SIG-M5 (cell line): ENCODE measurements at places on chromosomes 3 and 15.

- no peak for DNase-seq
Measured at GRCh38 chr3:21294768-21295167, 456.2 kb downstream of the ZNF385D start.

DNA sequence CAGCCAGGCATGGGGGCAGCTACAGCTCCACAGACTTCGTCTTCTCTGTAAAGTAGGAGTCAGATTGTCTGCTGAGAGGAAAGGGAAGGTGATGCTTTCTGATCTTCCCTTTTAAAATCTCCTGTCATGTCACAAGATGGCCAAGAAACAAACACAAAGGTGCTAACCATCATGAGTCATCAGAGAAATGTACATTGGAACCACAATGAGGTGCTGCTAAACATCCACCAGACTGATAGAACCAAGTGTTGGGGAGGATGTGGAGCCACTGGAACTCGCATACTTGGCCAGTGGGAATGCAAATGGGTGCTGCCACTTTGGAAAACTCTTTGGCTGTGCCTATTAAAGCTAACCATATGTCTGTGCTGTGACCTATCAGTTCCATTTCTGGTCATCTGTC is 268.8 kb downstream of the SLCO3A1 start:
- DNase-seq: no peak

- no peak for DNase-seq
Measured at GRCh38 chr15:35618260-35619188, 72.6 kb upstream of the DPH6 start.

GRCh38 chr3:108092501-108092900 is 1.7 kb upstream of the CD47 start:
- no peak for DNase-seq

DNA sequence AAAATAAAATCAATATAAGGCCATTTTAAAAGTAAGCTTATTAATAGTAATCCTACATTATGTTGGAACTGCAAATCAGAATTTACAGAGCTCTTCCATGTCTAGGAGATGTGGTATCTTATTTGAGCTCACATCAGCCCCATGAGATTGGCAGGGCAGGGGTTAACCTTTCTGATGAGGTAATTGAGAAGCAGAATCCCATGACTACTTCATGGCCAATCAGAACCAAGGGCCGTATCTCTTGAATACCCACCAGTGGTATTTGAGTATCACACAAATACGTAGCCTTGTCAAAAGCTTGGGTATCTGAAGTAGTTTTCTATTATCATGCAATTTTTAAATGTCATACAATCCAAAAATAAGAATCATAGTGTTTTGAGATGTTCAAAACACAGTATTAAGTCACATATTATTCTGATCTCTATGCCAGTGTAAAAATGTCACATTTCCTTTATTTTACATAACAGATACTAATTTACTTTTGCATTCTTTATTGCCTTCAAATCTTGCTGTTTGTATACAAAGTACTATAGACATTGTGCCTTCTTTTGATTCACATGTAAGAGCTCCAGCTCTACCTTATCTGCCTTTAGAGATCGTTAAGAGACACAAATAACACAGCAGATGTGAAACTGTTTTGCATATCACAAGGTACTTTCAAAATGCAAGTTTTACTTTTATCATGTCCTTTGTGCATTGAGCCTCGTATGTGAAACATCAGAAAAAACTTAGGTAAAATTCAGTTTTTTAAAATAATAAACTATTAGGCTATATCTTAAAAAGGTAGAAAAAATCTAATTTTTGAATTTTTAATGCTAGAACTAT is 251.7 kb upstream of the GOLGA6L4 start:
- no peak for DNase-seq

DNA sequence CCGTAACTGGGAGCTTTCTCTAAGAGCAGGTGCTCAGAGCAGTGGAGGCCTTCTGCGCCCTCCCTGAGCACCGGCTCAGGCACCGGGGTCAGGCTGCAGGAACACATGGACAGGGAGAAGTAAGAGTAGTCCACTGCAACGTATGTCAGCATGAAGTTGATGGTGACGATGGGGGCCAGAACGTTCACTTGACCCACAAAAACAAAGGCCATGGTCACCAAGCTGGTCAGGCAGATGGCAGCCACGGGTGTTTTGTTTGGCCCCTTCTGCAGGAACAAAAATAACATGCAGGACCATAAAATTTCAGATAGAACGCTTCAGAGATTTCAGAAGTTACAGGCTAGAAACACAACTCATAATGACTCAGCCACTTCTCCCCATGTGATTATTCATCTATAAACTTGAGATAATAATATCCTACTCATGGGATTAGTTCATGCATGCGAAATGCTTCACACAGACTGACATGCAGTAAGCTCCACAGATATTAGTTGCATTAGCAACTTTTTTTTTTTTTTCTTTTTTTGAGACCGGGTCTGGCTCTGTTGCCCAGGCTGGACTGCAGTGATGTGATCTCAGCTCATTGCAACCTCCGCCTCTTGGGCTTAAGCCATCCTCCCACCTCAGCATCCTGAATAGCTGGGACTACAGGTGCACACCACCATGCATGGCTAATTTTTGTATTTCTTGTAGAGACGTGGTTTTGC is 52.2 kb upstream of the HEG1 start:
- no peak for DNase-seq

DNA sequence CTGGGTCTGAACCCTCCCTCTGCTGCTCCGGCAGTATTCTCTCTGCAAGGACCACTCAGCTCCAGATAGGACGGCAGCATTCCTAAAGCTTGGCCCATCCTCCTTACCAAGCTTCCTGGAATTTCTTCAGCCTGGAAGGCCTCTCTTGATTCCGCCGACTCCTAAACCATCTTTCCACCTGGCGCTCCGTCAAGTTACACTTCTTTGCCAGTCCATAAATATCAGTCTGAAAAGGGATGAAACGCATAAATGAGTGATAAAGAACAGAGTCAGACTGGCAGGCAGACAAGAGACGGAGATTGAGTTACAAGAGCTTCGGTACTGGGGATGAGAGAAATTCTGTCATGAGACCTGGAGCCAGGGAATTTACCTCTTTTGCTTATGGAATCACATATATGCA is 44.3 kb downstream of the CERS3 start:
- DNase-seq: no peak

DNA sequence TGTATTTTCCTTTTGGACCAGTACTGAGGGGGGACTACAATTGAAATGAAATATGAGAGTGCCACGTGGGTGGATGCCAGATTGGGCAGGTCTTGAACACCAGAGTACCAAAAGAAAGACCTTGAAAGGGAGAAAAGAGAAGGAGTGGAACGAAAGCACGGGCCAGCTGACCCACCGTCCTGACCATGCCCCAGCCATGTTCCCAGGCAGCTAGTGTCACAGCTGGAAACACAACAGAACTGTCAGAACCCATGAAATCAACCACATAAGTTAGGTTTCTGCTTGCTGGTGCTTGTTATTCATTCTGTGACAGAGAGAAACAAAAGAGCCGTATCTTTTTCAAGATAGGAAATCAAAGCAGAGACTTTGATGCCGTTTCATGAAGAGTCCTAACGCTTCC is 268.8 kb downstream of the MEX3B start:
- DNase-seq: no peak

DNA sequence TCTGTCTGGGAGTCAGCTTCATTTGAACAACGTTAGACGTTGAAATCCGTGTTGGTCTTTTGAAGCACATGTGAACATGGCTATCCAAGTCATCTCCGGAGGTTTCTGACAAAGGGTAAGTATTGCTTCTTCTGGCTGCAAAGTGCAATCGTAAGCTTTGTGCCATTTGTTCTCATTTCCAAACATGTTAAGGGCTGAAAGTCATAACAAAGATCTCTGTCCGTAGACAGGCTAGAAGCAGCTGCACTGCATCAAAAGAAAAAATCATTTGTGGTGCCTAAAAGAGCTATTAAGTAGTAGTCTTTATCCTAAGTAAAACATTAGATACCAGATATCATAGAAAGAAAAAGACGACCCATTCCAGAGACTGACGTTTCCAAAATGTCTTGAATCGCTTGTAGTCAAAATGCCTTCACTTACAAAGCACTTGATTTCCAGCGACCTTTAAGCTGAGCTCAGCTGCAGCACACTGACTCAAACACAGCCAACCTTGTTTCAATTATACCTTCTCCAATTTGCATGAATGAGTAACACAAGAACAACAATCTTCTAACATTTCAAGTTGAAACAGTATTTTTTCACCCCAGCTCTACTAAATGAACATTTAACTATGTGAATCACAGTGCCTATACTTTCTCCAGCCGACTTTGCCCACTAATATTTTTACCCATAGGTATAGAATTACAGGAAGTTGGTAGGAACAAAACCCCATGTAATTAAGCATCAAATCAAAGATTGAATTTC is 76.6 kb downstream of the NEDD4 start:
- DNase-seq: no peak

- DNase-seq: no peak
Measured at GRCh38 chr3:197420115-197420514, 121.7 kb upstream of the DLG1 start.

DNA sequence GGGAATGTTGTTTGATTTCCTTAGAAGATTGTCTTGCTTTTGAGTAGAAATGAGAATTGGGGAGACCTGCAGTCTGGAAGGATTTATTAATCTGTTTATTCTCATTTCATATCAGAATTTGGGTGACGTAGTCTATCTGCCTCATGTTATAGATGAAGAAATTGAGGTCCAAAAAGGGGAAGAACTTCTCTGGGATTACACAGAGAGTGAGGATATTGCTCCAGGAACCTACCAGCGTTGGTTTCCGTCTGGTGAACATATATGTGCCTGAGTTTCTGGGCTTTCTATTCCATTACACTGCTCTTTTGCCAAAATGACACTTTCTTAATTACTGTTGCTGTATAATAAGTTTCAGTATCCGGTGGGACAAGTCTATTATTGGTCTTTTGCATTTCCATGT is 51.8 kb downstream of the CTDSPL start:
- DNase-seq: no peak

DNA sequence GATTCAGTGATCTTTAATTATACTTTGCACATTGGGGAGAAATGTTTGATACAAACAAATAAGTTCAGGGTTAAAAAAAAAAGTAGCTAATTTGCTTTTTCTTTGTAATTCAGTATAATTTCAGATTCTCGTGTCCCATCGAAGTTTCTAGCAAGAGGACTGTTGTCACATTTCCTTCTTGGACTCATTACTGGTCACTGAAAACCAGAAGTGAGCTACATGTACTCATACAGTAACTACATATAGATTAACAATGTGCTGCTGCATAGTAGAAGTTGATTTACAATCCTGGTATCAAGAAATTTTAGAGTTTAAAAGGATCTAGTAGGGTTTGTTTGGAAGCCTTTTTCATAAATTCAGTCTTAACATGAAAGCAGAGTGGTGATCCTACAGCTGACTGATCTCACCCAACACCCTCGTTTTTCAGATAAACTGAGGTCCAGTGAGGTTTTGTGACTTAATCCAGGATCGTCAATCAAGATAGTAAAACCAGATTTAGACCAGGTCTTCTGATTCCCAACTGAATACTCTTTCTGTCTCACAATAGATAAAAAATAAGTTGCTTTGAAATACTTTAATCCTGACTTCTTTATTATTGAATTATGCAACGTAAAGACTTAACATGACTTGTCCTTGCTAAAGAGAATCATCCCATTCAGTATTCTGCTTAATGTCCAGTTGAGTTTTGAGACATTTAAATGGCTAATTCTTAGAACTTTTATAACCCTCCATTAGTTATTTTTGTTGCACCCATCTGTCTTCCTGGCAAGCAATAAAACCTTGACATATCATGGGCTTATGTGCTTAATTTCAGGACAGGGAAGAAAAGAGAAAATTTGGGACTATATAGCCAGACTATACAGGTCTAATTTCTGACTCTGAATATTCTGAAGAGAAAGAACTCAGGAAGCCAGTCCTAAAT is 2.8 kb downstream of the SEC62 start:
- DNase-seq: no peak

DNA sequence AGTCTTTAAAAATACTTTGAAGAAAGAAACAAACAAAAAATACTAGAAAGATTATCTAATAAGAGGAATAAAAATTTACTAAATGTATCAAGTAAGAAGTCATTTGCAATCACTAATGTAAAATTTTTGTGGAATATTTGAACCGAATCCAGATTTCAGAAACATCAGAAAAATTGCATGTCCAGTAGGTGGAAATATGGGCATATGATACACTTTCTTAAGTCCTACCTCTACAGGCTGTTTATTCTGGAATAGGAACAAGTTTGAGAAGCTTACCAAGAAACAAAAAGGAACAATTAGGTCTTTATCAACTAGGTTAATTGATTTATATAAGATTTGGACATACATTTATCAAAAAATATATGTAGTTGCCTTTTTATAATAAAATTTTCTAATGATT is 292.9 kb upstream of the ROBO1 start:
- DNase-seq: no peak

- no peak for DNase-seq
Measured at GRCh38 chr3:72151465-72152238, 366.7 kb upstream of the PROK2 start.

DNA sequence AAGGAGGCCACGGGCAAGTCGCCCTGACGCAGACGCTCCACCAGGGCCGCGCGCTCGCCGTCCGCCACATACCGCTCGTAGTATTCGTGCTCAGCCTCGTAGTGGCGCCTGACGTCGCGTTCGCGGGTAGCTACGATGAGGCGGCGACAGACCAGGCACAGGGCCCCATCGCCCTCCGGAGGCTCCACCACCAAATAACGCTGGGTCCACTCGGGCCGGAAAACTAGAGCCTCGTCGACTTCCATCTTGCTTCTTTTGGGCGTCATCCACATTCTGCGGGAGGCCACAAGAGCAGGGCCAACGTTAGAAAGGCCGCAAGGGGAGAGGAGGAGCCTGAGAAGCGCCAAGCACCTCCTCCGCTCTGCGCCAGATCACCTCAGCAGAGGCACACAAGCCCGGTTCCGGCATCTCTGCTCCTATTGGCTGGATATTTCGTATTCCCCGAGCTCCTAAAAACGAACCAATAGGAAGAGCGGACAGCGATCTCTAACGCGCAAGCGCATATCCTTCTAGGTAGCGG is at the start of gene EPM2AIP1:
EPM2AIP1 (minus strand) TSS at position 326 of the 520 bp plus-strand sequence; CDS start at position 272, 54 bp downstream.
- DNase-seq: no peak

- no peak for DNase-seq
Measured at GRCh38 chr3:76097589-76097969, 312.2 kb upstream of the ZNF717 start.

DNA sequence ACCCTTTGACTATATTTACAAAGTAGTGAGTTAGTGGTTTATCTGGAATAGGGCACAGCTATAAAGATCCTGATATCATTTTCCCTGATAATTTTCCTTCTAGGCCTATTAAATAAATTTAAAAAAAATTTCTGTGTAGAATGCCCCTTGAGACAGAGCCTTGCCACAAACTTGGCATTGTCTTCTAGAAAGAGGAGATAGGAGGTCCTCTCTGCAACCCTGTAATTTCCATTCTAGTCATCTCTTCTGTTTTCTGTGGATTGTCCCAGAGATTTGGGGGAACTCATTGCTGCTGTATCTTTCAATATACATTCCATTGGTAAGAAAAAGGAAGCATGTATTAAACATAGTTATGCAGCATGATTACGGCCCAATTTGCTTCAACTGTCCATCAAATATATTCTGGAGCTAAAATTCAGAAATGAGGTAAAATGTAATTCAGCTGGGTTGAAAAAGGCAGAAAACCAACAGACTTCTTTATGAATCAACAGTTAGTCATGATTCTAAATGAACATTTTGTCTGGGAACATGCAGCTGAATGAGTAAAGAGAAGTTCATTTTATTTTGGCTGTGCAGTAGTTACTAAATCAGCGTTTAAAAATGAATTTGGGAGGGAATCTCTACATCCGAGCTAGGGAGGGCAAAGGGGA is 401.1 kb downstream of the NAALADL2 start:
- no peak for DNase-seq

- no peak for DNase-seq
Measured at GRCh38 chr3:99620976-99621375, 17.4 kb upstream of the COL8A1 start.

- no peak for DNase-seq
Measured at GRCh38 chr3:107574650-107575049, 51.9 kb downstream of the BBX start.
